ENCODE measurements at places on chromosomes 12 and 14. TPM values are rescaled to one million over a fixed set of nuclear protein-coding genes. Genes with fewer than 3 reads are reported as not detected.

SPIC gene
- total RNA-seq, result not detected

DNA sequence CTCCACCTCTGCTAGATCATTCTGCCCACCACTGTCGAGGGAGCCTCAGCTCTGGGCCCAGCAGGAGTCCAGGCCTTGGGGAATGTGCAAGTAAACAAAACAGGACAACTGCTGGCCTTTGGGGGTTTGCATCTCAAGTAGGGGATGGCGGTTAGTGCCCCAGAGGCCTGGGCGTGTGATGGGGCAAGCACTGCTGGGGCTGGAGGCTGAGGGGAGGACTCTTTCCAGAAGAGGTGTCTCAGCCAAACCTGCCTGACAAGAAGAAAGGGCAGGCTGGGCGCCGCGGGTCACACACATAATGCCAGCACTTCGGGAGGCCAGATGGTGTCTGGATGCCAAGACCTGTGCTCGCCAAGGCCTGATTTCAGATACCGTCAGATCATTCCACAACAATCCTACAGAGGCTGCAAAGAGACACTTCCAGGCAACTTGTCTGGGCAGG is 8.6 kb upstream of the ALDH2 start:
- no peak for DNase-seq

DNA sequence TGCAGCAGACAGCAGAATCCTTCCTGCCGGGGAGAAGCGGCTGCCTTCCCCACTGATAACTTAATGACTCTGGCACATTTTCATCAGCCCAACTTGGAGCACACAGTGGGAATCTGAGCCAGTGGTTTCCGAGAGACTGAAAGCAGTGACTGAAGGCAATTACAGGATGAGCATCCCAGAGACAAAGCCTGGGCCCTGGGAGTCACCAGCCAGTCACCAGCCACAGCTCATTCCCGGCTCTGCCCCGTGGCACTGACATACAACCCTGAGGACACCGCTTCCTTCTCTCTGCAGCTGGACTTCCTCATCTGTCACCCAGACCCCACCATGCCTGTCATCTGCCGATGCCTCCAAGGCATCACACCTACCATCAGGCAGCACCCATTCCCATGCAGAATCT is 192.3 kb downstream of the DPF3 start:
- DNase-seq, result no peak

GRCh38 chr12:28024231-28024995 is 51.9 kb upstream of the PTHLH start:
- DNase-seq, result no peak

GRCh38 chr12:48990552-48990951 is 8.6 kb downstream of the DDN start:
- DNase-seq, result no peak

All from activated CD8-positive, alpha-beta T cell treated with anti-CD3 and anti-CD28 coated beads, Interleukin-2, amount 10 ng/mL, durations not matched to agents 7 days and 5 days (primary cell).